ENCODE measurements at places on chromosomes 11 and 22. TPM values are rescaled to one million over a fixed set of nuclear protein-coding genes. Genes with fewer than 3 reads are reported as not detected.
A peak's percentile ranks its signal among the peaks of the same experiment; 100 is the strongest.

Gene RBMXL2
- not detected for total RNA-seq

DNA sequence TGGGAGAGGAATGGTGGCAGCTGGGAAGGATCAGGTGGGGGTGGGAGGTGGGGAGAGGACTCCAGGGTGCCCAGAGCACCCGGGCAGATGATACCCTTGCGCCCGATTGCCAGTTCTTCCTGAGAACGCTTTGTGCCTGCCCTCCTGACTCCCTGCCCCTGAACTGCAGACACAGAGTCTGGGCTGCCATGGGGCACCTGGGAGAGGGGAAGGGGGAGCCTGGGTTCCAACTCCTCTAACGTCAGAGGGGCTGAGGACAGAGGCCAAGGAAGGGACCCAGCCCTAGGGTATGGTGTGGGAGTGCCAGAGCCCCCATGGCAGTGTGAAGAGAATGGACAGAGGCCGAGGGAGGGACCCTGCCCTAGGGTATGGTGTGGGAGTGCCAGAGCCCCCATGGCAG, 920 bp upstream of the KCNK7 start:
- DNase-seq, result no peak

- DNase-seq, result no peak
Observed at GRCh38 chr11:80118073-80118472, 677.2 kb upstream of the TENM4 start.

GRCh38 chr22:23392420-23393121, 187.5 kb downstream of the IGLL1 start:
- DNase-seq, result no peak

GRCh38 chr11:6544921-6545850, 48.1 kb downstream of the DNHD1 start:
- DNase-seq, result no peak

- no peak for DNase-seq
Observed at GRCh38 chr22:37098976-37099591, 10.4 kb downstream of the TMPRSS6 start.

DNA sequence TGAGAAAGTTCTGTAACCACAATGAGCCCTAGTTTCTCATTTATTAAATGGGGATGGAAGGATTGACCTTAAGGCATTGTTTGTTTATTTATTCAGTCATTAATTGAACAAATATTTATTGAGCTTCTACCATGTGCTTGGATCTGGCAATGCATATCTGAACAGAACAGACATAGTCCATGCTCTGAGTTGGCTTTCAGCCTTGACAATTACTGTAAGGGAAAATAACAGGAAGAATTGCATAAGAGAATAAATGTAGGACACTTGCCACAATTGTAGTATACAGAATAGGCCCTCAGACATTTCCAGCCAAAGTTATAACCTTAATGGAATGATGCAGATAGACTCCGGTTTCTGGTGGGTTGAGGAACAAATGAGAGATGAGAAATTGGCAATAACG, 160.5 kb upstream of the TTC12 start:
- no peak for DNase-seq

GRCh38 chr11:119722281-119722794, 6.7 kb downstream of the NECTIN1 start:
- DNase-seq, result no peak

Gene OR51F1
- not detected for total RNA-seq

GRCh38 chr22:37018815-37019308, 385 bp downstream of the TST start:
- DNase-seq, result peak; percentile 88

Gene YDJC
- 19.0 TPM for total RNA-seq

Gene LRRC55
- not detected for total RNA-seq

GRCh38 chr11:134819041-134819440, 407.0 kb upstream of the B3GAT1 start:
- DNase-seq, result no peak

- peak; percentile 40 for DNase-seq
Observed at GRCh38 chr11:134727204-134727603, 315.2 kb upstream of the B3GAT1 start.

Gene TTC17
- total RNA-seq, result 69.3 TPM

DNA sequence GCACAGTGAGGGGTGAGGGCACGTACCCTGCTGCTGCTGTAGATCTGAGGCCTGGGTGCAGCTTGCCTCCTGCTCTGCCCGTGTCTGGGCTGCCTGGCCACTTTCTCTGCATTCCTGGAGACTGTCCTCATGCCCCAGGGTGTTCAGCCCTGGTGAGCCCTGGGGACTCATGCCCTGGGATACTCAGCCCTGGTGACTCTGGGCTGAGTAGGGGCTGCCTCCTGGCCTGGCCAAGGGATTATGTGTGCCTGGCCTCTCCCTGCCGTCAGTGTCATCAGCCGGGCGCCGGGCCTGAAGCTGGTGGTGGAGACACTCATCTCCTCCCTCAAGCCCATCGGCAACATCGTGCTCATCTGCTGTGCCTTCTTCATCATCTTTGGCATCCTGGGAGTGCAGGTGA, 94.7 kb downstream of the CACNA1I start:
- no peak for DNase-seq

GRCh38 chr11:126284829-126285228, 1.9 kb downstream of the TIRAP start:
- DNase-seq, result peak; percentile 94

DNA sequence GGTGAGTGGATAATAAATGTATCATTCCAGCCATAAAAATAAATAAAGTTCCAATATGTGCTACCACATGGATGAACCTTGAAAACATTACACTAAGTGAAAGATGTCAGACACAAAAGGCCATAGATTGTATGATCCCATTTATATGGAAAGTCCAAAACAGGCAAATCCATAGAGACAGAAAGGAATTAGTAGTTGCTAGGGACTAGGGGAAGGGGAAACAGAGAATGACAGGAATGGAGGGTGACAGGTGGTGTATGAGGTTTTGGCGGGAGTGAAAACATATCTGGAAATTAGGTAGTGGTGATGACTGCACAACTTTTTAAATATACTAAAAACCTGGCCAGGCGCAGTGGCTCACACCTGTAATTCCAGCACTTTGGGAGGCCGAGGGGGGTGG, 15.2 kb upstream of the CARD10 start:
- DNase-seq, result no peak

- no peak for DNase-seq
Observed at GRCh38 chr11:43788421-43788820, 92.2 kb upstream of the ALKBH3 start.

Gene FLRT1
- under 0.01 TPM for total RNA-seq

DNA sequence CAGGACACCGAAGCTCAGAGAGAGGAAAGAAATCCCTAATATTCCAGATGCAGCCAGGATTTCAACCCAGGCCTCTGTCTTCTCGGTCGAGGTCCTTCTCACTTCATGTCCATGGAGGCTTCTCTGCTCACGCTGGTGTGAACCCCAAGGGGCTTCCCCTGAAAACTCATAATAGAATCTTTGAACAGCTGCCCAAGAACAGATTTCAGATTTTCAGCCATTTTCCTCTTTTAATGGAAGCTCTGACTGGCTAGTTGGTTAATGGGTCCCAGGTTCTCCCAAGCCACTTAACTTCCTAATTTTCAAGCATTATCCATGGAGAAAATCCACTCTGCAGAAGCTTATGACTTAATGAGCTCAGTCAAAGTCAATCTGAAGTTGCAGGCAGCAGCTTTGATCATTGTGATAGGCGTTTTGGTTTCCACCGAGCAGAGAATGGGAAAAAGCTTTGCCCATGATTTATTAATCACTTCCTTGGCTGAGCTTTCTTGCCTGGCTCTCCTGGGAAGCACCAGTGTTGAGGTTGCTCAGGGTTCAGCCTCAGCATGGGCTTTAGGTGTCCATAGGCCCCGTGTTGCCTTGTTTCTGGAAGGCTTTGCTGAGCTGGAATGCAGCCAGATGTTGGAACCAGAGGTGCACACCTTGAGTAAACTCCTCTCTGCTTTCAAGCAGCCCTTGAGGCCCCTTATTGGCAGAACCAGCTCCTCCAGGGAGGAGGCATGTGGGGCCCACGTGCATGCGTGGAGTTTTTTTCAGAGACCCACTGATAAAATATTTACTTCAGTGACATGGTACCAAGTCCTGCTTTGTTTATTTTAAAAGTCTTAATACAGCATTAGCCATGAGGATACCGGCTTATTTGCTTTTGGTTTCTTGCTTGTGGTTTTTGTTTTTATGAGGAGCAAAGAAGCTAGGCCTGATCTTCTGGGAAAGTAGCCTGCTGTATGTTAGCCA, 25.5 kb downstream of the LDLRAD3 start:
- peak; percentile 85 for DNase-seq

DNA sequence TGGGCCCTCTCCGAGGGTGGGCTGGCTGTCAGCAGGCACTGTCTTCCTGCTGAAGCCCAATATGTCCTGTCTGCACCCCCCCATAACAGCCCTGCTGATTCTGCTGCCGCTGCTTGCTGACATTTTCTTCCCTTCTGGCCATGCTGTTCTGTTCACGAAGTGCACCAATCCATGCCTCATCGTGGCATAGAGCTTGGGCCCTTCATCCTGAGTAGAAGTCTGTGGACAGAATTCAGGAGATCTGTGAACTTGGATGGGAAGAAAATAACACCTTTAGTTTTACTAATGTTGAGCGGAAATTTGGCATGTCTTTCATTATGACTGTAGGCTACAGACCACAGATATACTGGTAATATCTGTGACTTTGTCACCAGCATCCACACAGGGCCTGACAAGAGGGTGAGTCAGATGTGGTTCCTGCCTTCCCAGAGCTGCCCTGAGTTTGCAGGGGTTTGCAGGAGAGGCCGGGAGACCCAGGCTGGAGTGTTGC, 14.1 kb upstream of the KIAA0930 start:
- no peak for DNase-seq

DNA sequence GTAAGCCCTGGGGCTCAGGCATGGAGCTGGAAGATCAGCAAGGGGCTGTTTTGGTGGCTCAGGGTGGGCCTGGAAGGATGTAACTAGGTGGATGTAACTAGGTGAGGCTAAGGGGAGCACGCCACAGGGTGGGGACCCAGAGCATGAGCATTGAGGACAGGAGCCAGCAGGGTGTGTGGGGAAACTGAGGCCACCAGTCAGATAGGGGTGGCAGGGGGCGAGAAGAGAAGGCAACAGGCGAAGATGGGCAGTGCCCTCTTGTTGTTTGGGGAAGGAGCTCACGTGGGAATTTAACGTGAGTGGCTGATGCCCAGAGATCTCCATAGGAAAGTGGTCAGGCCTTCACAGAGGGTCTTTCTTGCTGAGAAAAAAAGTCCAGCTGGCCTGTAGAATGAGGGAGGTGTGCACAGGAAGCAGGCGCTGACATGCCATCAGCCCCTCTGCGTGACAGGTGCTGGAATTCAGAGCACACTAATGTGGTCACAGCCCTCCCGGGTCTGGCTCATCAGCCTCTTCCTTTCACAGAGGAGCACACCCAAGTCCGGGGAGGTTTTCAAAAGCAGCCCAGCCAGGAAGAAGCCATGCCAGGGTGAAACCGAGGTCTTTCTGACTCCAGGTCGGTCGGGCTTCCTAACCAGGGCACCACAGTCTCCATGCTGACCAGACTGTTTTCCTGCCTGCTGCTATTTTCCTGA, 54.6 kb upstream of the PAX6 start:
- no peak for DNase-seq

DNA sequence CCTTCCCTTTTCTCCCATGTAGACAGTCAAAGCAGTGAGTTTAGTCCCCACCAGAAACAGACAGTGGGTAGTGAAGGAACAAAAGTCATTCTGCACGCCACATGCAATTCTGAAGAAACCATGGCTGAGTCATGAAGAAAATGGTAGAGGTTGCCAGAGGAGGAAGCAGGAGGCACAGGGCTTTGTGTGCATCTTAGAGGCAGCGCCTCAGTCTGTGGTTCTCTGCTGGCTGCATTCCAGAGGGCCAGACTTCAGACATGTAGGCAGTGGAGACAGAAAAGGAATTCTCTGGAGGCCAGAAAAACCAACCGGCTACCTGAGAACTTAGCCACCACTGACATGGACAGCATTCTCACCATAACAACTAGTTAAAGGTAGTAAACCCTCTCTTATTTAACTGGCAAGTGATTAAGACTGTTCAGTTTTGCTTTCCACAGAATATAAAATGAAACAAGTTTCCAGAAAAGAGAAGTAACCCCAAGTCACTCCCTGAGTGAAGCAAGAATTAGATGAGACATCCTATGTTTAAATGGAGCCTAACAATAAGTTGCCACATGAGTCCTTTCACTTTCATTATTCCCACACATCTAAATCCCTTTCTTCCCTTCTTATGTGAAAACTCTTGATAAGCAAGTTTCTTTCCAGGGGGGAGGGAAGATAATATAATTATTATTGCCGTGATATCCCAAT, 556.1 kb downstream of the SOX6 start:
- DNase-seq, result peak; percentile 76

DNA sequence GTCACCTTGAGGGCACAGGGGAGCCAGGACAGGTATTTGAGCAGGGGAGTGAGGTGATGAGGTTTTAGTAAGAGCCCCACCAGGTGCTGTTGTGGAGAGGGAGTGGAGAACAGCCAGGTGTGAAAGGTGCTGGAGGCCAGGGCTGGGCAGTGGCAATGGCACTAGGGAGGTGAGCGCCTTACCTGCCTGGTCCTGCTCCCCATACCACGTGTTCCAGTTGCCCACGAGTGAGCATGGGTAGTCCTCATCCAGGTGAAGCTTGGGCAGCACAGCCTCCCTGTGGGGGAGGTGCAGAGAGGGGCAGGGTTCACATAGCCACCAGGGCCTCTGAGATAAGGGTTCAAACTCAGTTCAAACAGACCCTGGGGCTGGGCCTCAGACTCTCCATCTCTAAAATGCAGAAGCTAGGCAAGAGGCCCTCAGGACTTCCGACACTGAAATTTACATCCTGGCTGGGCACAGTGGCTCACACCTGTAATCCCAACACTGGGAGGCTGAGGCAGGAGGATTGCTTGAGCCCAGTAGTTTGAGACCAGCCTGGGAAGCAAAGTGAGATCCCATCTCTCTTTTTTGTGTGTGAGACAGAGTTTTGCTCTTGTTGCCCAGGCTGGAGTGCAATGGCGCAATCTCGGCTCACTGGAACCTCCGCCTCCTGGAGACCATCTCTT, 11.8 kb downstream of the NIPSNAP1 start:
- no peak for DNase-seq

Gene CCDC83
- total RNA-seq, result not detected

GRCh38 chr11:32671051-32671450, 87.4 kb downstream of the EIF3M start:
- DNase-seq, result peak; percentile 52

Gene LRRC4C
- 0.32 TPM for total RNA-seq

DNA sequence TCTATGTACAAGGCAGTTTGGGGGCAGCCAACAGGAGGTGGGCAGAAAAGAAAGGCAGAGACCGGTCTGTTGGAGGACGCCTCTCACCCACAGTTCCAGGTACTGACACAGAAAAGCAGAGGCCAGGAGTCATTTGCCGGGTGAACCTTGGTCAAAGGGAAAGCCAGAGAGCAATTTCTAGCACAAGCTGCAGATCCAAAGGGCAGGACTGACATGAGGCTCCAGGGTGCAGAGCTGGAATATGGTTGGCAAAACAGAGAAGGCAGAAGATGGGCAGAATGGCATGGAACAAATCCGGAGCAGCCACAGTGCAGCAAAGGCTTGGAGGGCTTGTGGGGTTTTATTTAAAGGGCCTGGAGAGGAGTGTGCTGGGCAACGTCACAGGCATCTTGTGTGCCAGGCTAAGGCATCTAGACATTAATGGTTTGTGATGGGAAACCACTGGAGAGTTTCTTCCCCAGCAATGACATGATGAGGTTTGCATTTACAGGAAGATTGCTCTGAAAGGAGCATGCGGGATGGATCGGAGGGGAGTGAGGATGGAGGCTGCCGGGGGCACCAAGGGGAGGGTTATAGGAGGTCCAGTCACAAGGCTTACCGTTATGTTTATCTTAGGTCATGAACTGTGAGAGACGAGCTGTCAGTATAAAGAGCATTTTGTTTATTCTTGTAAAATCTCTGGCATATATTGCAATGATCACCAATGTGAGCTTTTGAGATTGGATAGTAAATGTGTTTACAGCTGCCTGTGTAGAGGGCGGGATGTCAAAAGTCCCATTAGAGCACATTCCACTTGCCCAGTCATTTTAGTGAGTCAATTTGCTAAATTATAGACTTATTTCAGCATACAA, 5.7 kb upstream of the MMP20 start:
- DNase-seq, result no peak
